ENCODE measurements at places on chromosomes 6 and 20.
A peak's percentile ranks its signal among the peaks of the same experiment; 100 is the strongest.

DNA sequence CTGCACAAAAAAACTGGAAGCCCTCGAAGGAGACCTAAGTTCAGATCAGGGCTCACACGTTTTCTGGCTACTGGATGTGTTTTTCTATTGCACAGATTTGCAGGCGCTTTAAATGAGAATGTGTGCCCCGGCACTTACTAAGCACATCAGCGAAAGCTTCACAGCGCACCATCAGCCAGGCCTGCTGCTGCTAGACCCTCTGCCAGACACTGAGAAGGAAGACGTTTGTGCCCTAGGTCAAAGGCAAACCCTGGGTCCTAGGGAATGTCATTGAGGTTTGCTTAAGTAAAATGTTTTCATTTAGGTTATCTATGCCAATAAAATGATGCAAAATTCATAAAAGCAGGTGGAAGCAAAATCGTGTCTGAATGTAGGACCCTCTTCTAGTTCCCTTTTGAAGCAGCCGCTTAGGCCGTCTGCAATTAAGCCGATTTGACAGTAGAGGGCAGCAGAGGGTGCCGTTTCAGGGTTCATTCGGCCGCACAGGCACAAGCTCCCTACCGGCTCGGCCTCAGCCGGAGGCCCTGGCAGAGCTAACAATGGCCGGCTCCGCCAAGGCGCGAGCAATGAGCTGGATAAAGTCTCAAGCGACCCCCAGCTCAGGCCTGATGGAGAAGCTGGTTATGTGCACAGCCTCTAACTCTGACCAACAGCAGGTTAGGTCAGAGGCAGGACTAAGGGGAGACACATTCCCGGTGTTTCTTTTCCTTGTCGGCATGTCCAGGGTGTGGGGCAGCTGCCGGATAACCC lies 107.2 kb upstream of the FOXA2 start:
- peak; percentile 25 for DNase-seq

DNA sequence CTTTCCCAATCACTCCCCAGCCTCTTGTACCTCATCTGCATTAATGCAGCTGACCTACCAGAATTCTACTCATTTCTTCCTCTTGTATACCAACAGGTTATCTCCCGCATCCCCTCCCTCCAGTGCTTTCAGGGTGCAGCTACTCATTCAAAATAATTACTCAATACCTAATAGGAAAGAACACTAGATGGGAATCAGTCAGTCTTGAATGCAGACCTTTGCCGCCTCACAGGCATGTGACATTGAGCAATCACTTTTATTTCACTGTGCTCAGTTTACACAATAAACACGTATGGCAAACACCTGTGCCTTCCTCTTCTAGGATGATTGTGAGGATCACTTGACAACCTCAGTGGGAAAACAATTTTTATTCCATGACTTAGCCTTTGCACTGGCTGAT lies 13.3 kb downstream of the ZSCAN31 start:
- no peak for DNase-seq

GRCh38 chr6:143562143-143562542 lies 50.6 kb upstream of the FUCA2 start:
- no peak for DNase-seq

- DNase-seq, result no peak
These were observed 129.7 kb upstream of the FAM83B start for GRCh38 chr6:54716877-54717276.

- peak; percentile 58 for DNase-seq
These were observed 90.5 kb downstream of the SYNJ2 start for GRCh38 chr6:158072083-158072721.

DNA sequence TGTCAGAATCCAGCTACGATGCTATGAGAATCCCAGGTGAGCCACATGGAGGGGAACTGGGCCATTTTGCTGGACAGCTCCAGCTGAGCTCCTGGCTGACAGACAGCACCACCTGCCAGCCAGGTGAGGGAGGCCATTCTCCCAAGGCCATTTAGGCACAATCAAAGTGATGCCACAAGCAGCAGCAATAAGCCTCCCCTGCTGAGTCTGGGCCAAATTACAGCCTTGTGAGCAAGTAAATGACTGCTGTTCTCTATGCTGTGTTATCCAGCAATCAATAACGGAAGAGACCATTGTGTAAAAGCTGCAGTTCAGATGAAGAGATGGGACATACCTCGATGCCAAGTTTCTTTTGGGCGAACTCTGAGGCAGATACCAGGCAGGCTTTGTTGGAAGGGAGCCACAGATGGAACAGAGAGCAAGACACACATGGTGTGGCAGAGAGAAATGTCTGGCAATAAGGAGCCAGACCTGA lies 14.0 kb upstream of the SCGN start:
- no peak for DNase-seq

DNA sequence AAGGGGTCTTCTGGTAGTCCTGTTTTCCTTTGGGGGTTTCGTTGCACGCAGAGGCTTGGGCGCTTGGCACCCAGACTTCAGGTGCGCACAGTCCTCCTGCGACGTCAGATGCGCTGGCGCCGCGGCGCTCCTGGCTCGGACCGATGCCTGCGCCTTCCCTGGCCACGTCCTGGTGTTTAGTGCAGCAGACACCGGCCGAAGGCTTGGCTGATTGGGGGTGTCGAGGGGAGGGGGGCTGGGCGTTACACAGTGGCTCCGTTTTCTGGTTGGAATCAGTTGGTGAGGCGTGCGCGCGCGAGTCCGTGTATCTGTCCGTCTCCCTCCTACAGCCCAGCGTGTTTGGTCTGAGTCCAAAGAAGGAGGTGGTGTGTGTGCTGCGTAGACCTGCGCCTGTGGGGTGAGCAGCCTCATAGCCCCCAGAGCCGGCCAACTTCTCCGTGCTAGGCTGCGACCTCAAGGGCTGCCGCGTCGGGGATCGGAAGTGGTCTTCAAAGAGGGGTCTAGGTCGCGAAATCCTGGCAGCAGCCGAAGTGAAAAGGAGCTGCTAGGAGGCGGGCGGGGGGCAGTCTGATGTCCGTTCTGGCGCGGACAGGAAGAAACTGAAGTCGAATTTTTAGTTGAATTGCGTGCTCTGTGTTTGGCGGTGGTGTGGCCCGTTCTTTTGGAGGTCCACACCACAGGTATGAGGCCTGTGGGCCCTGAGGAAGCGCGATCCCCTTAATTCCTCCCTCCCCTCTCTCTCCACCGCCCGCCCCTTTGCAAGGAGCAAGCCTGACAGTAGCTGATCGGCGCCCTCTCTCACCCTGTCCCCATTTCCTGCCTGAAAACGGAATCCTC lies 1.5 kb downstream of the SYNDIG1 start:
- no peak for DNase-seq

DNA sequence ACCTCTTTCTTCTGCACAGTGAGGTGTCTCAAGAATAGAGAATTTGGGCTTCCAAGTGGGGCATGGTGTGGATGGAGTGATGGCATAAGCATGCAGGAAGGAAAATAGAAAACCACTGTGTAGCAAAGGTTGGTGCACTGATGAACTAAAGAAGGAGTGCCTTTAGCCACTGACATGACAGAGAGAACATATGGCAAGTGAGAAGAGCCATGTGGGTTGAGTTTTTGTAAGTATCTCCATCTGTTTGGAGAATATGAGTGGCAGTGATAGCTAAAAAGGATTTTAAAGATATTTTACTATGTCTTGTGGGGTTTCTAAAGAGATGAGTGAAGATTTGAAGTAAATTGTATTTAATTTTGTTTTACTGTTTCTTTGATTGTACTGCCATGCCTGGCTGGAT lies 160.5 kb upstream of the GRIK2 start:
- DNase-seq, result no peak

GRCh38 chr6:152220786-152221185 lies 413.3 kb downstream of the ESR1 start:
- DNase-seq, result no peak

DNA sequence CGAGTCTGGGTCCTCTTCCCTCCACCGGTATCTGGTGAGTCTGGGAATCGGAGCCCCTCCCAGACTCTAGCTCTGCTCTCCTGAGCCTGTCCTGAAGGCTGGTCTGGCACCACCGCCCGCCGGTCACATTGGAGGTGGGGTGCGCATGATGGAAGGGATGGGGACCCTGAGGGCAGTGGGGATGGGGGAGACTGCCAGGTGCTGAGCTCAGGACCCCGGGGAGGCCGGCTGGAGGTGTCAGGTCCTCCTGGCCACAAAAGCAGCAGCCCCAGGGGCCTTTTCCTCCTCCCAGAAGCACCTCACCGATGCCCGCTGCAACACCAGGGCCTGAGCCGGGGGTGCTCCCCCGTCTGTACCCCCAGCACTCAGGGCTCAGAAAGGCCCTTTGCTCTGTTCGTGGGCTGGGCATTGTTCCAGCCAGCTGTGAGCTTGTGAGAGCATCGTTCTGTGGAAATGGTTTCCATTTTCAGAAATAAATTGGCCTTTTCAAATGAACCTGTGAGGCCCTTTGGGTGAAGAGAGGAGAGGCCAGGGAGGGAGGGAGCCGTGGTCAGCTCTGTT lies 2.5 kb upstream of the NPBWR2 start:
- no peak for DNase-seq

GRCh38 chr20:41969656-41970055 lies 351.5 kb upstream of the CHD6 start:
- DNase-seq, result no peak

GRCh38 chr20:49938173-49939163 lies 2.3 kb downstream of the RNF114 start:
- DNase-seq, result no peak

DNA sequence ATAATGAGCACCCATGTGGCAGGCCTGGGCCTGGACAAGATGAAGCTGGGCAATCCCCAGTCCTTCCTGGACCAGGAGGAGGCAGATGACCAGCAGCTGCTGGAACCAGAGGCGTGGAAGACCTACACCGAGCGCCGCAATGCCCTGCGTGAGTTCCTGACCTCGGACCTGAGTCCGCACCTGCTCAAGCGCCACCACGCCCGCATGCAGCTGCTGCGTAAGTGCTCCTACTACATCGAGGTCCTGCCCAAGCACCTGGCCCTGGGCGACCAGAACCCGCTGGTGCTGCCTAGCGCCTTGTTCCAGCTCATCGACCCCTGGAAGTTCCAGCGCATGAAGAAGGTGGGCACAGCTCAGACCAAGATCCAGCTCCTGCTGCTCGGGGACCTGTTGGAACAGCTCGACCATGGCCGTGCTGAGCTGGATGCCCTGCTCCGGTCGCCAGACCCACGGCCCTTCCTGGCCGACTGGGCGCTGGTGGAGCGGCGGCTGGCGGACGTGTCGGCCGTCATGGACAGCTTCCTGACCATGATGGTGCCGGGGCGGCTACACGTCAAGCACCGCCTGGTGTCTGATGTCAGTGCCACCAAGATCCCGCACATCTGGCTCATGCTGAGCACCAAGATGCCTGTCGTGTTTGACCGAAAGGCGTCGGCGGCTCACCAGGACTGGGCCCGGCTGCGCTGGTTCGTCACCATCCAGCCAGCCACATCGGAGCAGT lies 1.9 kb downstream of the FNDC11 start:
- no peak for DNase-seq

DNA sequence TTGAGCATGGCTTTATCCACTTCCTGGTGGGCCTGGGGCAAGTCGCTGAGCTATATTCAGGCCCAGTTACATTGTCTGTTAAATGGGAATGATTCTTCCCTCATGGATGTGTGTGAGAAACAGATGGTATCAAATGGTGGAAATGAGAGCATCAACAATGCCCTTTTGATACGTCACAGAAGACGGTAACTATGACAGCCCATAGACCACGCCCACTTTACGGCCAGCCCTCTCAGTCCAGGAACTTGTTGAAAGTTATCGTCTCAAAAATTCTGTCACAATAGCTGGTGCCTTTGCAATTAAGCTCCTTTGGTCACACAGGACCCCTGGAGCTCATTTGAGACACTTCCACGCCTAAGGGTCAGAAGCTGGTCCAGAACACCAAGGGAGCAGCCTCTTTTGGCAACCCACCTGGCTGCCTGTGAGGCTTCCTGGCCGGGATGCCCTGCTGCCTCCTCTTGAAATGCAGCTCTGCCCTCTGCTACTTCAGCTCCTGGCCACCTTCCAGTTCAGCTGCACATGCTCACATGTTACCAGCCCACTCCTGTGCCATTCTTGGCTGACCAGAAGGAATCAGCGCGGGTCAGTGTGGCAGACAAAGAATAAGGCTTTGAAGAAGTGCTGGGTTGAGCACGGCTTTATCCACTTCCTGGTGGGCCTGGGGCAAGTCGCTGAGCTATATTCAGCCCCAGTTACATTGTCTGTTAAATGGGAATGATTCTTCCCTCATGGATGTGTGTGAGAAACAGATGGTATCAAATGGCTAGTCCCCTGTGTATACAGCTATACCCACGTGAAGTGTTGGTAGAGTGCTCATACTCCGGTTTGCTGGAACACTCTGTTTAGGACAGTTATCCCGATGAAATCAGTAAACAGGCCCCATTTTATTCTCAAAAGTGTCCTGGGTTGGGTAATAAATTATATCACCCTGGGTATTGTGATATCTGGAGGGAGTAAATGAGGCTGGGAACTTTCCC lies 199.2 kb upstream of the SUPT3H start:
- no peak for DNase-seq

- DNase-seq, result no peak
These were observed at the start of gene KIF13A for GRCh38 chr6:17987447-17987696. Gene KIF13A (minus strand): TSS chr6:17987635. CDS start chr6:17987463, 172 bp downstream.

DNA sequence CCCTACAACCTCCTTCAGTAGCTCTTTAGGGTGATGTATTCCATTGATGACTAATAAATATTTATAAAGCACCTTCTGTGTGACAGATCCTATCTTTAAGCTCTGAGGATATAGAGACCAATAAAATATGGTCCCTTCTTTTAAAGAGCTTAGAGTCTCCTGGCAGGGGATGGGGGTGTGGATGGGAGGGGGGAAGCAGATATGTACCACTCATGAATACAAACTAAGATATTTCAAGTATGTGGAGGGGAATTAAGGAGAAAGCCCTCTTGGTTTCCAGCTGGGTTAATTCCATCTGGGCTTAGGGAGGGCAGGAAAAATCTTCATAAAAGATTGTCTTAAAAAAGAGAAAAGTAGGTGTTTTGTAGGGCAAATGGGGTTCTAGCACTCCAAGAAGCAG lies 21.6 kb upstream of the FBXO9 start:
- no peak for DNase-seq

DNA sequence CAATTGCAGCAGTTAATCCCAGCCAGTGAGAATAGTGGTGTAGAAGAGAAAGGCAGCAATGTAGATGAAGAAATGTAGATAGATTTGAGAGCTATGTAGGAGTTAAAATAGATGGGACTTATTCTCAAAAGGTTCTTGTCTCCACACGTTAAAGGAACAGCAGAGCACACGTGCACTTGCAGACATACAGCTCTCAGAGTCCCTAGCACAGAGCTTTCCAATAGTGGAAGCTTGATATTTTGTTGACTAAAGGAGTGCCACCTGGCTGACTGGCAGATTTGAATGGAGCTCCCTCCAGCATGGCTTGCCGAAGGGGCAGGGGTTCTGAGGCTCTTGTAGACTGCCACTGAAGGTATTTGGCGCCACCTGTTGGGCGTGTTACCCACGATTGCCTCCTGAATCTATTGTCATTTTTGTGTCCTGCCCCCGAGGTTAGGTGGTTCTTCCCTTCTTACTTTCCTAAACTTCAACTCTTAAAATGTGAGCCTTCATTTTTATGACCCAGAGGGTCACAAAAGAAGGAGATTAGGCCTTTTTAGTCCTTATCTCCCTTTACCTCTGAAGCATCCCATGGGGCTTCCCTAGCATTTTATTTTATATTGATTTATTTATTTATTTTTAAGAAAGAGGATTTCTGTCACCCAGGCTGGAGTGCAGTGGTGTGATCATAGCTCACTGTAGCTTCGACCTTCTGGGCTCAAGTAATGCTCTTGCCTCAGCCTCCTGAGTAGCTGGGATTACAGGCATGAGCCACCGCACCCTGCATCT lies 16.4 kb downstream of the BRD2 start:
- peak; percentile 81 for DNase-seq

- no peak for DNase-seq
These were observed 19.6 kb downstream of the TGM6 start for GRCh38 chr20:2400290-2400689.

- no peak for DNase-seq
These were observed 28.1 kb downstream of the ADGRF5 start for GRCh38 chr6:46893648-46894047.

- no peak for DNase-seq
These were observed 67.2 kb upstream of the SMLR1 start for GRCh38 chr6:130760006-130760405.
